WERI-Rb-1 (cell line): ENCODE measurements at places on chromosomes 5 and 9.

- no peak for DNase-seq
Measured at GRCh38 chr5:53302529-53302928, 177.9 kb upstream of the FST start.

DNA sequence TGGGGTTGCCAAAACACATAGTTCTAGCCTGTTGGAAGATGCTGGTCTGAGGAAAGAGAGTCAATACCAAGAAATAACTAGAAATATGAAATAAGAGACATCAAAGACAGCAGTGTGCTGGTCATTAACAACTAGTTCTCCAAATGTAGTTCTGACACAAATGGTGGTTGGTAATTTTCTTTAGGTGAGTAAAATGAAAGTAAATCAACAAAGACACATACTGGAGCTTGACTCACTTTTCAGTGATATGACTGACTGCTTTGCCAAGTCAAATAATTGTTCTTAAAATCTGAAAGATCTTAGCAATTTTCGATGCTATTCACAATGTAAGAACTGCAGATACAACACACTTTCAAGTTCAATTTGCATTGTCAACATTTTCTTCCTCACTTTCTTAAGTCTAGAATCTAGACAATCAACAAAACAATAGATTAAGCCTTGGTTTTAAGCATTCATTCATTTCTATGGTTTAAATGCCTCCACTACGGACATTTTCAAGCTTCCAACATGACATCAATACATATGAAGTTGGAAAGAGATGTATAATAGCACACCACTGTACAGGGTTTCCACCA is 166.8 kb upstream of the MAP3K1 start:
- no peak for DNase-seq

DNA sequence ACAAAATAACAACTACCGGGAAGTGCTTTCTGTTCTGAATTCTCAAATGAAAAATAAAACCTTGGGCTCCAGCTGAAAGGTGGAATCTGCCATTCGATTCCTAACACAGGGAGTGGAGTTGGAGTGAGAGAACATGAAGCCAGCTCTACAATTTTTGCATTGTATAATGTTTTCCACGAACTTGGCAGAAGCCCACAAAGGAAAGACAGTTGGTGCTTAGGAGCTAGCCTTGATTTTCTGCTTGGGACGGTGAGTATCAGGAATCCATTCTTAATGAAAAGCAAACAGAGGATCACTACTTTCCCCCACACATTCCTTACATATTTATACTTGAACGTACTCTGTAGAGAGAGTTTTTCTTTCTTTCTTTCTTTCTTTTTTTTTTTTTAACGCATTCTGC is 74.2 kb upstream of the FBXL7 start:
- DNase-seq = no peak

GRCh38 chr5:119332208-119332607 is 23.6 kb upstream of the TNFAIP8 start:
- DNase-seq = no peak

GRCh38 chr5:59722874-59723273 is 170.7 kb downstream of the PDE4D start:
- no peak for DNase-seq

- DNase-seq = no peak
Measured at GRCh38 chr9:103183701-103184171, 188.6 kb downstream of the CYLC2 start.

- no peak for DNase-seq
Measured at GRCh38 chr5:38207343-38207742, 51.0 kb upstream of the EGFLAM start.

DNA sequence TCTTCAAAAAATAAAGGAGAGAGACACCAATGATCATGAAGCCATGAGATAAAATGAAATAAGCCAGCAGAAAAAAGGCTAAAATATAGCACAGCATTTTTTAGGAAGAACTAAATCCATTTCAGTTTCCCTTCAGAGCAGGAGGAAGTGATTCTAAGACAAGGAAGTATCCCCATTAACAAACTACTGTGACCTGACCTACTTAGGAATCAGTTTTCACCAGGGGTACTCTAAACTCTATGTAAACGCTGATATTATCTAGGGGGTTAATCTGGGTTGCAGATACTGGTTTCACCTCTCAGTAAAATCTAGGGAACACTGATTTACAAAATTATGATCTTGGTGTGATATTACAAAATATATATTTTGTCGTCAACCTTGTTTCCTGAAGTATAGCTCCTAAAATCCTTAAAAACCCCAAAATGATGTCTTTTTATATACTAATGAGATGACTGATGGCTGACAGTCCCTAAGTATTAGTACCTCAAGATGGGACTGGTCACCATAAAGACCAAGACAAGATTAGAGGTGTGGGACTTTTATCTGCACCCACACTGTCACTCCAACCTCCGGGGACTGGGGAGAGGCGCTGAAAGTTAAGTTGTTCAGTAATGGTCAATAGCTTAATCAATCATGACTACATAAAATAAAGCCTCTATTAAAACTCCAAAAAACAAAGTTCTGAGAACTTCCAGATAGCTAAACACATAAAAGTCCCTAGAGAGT is 2.9 kb upstream of the FNBP1 start:
- no peak for DNase-seq

DNA sequence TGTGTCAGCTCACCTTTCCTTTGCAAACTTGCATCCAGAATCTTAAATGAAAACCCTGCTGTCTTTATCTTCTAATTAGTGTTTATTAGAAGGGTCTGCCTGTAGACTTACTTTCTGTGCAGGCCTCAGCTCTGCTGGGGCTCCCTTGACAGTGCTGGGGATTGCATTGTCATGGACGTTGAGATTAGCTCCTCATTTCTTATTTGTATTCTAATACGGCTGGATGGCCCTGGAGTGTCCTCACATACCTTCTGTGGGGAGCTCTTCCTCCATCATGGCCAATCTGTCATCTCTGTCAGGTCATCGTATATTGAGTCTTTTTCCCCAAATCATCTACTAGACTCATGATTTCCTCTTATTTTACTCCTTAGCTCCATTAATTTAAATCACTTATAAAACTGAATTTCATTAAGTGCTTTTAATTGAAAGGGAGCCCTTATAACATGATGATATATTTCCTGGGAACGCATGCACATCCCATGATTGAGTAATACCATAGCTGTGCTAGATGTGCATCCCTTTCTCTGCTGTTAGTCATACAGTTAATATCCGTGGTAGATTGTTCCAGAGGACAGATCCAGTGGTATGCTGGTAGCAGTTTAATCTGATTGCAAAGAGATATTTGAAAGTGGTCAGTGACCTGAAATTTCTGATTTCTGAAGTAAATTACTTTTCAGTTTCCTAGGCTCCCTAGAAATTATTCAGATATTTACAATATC is 61.6 kb downstream of the ICE1 start:
- no peak for DNase-seq
